ENCODE measurements at places on chromosomes 12 and 14.

DNA sequence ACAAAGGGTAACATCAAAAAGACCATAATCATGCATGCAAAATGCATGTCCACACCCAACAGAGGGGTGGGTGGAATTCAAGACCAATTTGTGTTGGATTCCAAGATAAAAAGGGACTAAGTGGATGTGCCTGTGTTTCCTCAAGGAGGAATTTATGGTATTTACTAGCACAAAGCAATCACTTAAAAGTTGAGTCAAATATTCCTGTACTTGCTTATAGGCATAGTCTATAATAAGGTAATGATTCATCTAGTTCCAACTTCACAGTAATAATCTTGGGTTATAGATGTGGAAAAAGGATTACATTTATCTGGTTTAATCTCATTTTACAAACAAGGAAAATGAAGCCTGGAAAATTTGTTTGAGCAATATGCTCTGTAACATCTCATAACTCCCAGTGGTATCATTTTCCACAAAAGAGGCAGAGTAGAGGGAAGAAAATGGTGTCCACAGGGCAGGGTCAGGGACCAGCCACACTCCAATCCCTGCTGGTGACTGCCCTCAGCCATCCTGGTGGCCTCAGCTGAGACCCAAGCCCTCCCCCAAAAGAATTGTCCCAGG, 80.8 kb upstream of the REP15 start:
- DNase-seq: no peak
- H3K36me3 ChIP-seq: no peaks in the 10 kb centered on the region
- H3K4me1 ChIP-seq: no peaks in the 10 kb centered on the region

DNA sequence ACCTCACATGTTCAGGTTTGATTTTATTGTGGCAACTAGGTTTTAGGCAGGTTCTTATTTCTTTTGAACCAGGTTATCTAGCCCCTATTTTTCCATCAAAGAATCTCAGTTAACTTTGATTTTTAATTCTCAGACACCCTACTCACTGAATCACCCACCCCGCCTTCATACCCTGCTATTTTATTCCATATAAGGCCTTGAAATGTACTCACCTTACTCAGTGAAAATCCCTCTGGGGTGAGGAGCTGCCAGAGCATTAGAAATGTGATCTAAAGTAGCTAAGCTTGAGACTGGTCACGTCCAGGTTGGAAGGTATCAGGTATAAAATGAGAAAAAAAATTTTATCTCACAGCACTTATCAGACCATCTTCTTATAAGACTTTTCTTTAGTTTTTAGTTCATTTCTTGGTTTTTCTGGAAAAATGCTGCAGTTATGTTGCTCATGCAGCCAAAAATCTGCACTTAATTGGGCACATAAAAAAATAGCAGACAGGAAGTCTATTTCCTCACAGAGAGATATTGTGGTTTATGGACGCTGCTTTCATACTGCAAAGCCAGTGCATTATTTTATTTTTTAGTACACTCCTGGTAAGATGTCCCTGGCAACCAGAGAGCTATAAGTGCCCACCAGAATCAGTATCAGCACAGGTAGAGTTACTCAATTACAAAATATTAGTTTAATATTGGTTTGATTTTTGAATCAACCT, 101.5 kb upstream of the CCDC91 start:
- no peak overlapping the region for H3K27ac ChIP-seq
- no peaks in the 10 kb centered on the region for H3K27me3 ChIP-seq
- no peaks in the 10 kb centered on the region for H3K36me3 ChIP-seq
- H3K4me1 ChIP-seq: no peaks in the 10 kb centered on the region
- DNase-seq: no peak

- H3K4me3 ChIP-seq: no peak overlapping the region
These were observed 33.5 kb downstream of the CYP46A1 start for GRCh38 chr14:99717682-99718013.

DNA sequence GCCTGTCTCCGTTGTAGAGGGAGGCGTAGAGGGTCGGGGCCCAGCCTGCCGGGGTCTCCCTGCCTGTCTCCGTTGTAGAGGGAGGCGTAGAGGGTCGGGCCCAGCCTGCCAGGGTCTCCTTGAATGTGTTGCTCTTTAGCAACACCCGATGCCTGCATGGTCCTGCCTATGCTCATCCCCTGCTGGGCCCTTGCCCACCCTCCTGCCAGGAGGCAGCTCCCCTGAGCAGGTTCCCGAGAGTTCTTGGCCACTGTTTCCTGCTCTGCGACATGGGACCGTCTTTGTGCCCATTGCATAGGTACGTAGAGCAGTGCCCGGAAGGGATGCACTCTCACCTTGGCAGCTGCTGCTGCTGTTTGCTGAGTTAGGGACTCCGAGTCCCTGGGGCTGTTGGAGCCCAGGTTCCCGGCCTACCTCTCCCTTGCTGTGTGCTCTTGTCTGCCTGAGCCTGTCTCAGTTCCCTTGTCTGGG, 3.3 kb downstream of the KIF26A start:
- H3K4me3 ChIP-seq: no peak overlapping the region
- H3K27me3 ChIP-seq: no peaks in the 10 kb centered on the region
- H3K36me3 ChIP-seq: no peaks in the 10 kb centered on the region
- DNase-seq: no peak
- H3K27ac ChIP-seq: no peak overlapping the region
- H3K4me1 ChIP-seq: peaks cover 12% of the 10 kb centered on the region

- DNase-seq: no peak
- no peak overlapping the region for H3K27ac ChIP-seq
These were observed 54.1 kb downstream of the GRIP1 start for GRCh38 chr12:66624806-66625205.

GRCh38 chr12:133130808-133131128, 341 bp downstream of the ZNF10 start:
- no peaks in the 10 kb centered on the region for H3K27me3 ChIP-seq
- peak overlapping the region; percentile 98 for H3K27ac ChIP-seq
- H3K4me3 ChIP-seq: peak overlapping the region; percentile 95
- H3K4me1 ChIP-seq: no peaks in the 10 kb centered on the region

DNA sequence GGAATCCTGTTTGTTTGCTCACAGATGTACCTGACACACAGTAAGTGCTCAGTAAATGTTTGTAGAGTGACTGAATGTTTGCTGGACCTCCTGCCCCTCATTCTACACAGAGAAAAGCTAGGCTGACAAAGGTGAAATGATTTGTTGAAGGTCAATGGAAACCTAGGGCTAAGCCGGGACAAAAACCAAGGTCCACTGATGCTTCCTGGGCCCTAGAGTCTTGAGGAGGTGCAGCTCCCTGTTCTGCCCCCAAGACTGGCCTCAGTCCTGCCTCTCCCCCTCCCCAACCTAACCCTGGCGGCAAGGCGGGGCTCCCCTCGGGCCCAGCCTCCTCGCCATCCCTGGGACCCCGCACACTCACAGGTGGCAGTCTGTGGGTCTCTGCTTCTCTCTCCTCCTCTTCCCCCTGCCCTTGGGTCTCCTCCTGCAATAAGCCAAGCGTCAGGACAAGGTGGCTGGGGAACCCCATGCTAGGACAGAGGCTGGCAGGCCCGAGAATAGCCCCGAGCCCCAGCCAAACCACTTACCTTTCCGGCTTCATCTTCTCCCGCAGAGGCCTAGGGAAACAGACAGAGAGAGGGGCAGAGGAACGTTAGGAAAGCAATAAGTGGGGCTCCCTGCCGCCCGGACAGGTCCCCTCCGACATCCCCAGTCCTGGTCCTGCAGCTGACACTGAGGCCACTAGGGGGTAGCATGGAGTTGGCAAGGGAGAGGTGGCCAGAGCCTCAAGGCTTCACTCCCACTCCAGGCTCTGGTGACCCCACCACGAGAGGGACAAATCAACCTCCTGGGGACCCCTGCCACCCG, 9.3 kb downstream of the PGF start:
- no peaks in the 10 kb centered on the region for H3K27me3 ChIP-seq
- H3K36me3 ChIP-seq: no peaks in the 10 kb centered on the region
- DNase-seq: no peak
- H3K27ac ChIP-seq: peak overlapping the region; percentile 45
- H3K4me3 ChIP-seq: peak overlapping the region; percentile 3

GRCh38 chr12:9127936-9128663, 12.4 kb upstream of the A2M start:
- no peaks in the 10 kb centered on the region for H3K36me3 ChIP-seq
- no peak overlapping the region for H3K4me3 ChIP-seq
- no peak overlapping the region for H3K27ac ChIP-seq
- no peaks in the 10 kb centered on the region for H3K4me1 ChIP-seq
- no peaks in the 10 kb centered on the region for H3K27me3 ChIP-seq

DNA sequence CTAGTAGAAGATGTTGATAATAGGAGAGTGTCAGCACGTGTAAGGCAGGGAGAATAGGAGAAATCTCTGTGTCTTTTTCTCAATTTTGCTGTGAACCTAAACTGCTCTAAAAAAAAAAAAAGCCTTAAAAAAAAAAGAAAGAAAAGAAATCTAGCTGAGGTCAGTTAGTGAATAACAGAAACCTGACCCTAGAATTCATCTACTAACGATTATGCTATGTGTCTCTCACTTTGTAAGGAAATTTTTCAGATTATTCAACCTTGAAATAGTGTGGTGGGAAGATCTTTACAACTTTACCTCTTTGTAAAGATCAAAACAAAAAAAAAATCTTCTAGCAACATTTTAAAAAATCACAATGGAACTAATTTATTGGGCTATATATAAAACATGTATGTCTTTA, 995.7 kb downstream of the GALC start:
- no peaks in the 10 kb centered on the region for H3K36me3 ChIP-seq
- H3K27me3 ChIP-seq: no peaks in the 10 kb centered on the region

DNA sequence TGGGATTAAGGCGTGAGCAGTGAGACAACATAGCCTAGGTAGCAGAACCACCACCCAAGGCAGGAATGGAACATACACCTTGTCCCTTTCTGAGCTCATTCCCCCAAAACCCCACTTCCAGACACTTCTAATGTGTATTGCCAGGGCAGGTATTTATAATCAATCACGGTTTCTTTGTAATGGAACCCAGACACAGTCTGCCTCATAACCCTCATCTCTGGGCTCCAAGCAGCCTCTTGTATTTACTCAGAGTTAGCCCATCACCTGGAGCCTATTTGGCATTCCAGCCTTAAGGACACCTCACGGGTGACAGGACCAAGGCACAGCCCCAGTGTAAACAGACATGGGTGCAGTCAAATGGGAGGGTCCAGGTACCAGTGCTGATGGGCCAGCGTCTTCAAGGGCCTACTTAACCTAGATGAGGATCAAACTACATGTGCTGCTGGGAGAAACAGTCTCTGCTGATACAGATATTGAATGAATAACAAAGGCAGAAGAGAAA, 2.5 kb upstream of the HIGD1C start:
- H3K27me3 ChIP-seq: no peaks in the 10 kb centered on the region
- H3K4me3 ChIP-seq: no peak overlapping the region
- H3K4me1 ChIP-seq: no peaks in the 10 kb centered on the region
- no peaks in the 10 kb centered on the region for H3K36me3 ChIP-seq

DNA sequence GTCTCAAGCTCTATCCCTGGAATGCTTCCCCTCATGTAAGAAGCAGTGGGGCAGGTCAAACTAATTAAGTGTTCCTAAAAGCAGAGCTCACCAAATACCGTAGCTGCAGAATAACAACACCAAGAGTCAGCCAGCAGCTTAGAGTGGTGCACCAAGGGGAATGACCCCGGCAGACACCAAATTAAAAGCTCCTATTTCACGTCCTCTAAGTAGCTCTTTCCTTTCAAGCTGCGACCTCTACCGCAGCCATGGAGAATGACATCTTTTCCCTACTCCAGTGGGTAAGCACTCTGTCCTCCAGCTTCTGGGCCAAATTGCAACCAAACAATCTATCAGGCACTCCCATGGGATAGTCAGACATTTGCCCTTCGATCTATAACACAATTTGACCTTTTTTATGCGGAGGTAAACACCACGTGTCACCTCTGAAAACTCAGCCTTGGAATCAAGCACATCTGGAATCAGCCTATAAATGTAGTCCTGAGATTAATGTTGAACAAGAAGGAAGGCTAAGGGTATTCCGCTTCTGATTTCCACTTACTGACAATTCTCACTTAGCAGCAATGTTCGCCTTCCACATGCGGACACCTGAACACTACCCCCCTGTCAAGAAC, 67.6 kb upstream of the CDKN3 start:
- no peaks in the 10 kb centered on the region for H3K4me1 ChIP-seq
- H3K27ac ChIP-seq: no peak overlapping the region
- no peaks in the 10 kb centered on the region for H3K27me3 ChIP-seq

DNA sequence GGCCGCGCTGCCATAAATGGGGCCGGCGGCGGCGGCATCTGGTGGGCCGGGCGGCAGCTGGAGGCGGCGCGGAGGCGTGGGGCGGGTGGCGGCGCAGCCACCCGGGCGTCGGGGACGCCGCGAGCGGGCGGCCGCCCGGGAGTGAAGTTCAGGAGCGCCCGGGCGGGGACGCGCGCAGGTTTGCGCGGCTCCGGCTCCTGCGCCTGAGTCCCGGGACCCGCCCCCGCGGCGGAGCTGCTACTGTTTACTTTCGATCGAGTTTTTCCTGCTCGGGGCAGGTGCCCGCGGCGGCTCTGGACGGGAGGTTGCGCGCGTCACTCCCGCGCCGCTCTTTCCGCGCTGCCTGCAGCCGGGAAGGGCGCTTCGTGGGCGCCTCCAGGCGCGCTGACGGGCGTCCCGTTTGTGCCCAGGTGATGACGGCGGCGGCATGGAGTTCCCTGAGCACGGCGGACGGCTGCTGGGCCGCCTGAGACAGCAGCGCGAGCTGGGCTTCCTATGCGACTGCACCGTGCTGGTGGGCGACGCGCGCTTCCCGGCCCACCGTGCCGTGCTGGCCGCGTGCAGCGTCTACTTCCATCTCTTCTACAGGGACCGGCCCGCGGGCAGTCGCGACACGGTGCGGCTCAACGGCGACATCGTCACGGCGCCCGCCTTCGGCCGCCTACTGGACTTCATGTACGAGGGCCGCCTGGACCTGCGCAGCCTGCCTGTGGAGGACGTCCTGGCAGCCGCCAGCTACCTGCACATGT, at the start of gene ZBTB42:
ZBTB42 (plus strand) TSS at position 331 of the 749 bp plus-strand sequence; CDS start at position 428, 97 bp downstream.
- H3K4me1 ChIP-seq: peaks cover 10% of the 10 kb centered on the region
- peak within 1 kb of the TSS; percentile 98 for H3K27ac ChIP-seq
- no peaks in the 10 kb centered on the region for H3K36me3 ChIP-seq
- peak; percentile 76 for DNase-seq
- no peaks in the 10 kb centered on the region for H3K27me3 ChIP-seq

- no peak for DNase-seq
- no peaks in the 10 kb centered on the region for H3K4me1 ChIP-seq
- H3K4me3 ChIP-seq: no peak overlapping the region
These were observed 176.0 kb downstream of the DACT1 start for GRCh38 chr14:58813745-58814144.
